NCI-H1417 treated with DMSO at 0.1 percent for 48 hours (cell line): ENCODE measurements at places on chromosomes 2 and 18.

GRCh38 chr2:147909178-147909577, 64.3 kb downstream of the ACVR2A start:
- DNase-seq: no peak

DNA sequence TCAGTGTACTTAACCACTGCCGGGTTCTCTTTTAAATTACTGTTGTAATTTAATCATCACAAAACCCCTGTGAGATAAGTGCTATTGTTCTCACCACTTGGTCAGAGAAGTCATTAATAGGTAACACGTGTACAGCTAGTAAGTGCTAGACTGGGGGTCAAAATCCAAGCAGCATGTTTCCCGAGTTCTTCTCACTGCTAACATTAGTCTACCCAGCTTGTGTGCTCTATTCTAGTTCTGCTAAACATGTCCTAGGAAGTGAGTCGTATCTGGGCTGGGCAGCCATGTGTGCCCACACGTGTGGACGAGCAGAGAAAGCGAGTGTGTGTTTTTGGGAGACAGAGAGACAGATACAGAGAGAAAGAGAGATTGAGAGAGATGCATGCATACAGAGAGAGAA, 94.1 kb downstream of the BIN1 start:
- DNase-seq: no peak

DNA sequence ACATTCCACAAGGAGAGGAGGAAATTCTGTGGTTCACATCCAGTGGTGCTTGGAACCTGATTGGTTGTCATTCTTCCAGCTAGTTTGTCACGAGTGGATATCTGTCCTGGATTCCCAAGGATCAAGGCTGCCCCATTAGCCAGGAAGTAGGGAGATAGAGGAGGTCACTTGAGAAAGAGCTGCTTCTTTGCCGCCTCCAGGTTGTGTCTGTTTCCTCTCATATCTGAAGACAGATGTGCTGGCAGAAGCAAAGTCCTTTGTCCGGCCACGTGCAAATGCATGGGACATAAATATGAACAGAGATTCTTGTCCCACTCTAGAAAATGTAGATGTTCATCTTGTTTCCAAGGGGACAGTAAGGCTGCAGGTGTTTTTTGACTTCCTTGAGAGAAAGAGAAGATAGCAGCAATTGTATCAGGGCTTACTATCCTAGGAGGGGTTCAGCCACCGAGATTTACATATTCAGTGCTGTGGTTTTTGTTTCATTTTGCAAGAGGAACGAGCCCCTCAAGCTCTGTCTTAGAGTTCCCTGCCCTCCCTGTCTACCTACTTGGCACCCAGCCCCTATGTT, 174.4 kb downstream of the RPIA start:
- no peak for DNase-seq

GRCh38 chr2:150866431-150866830, 379.0 kb upstream of the RND3 start:
- DNase-seq: no peak

DNA sequence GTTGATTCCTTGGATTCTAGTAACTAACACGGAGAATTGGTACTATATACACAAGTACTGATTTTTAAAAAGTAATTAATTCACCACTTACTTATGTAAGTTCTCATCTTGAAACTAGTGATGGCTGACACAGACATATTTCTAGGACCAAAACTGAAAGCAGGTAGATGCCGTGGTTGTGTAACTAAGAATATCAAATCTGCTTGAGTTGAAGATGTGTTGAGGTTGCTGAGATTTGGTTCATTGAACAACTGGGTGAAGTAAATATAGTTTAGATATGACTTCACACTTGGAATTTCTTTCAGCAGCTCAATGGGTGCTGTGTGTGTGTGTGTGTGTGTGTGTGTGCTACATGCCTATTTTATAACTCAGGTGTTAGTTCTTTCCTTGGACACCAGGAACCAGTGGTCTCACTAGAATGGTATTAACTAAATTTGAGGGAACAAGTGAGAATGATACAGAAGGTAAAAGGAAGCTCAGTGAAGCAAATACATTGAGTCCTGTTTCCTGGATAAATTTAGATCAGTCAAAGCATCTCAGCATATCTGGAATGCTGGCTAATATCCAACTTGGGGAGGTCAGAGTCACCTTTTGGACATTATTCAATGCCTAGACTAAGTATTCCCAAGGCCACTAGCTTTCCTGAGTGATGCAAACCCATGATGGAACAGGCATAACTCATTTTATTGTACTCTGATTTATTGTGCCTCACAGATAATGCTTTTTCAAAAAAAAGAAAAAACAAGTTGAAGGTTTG, 110.7 kb upstream of the ZEB2 start:
- DNase-seq: no peak
